ENCODE measurements at places on chromosomes 3 and 15.

- DNase-seq, result no peak
These were observed 96.3 kb upstream of the ALDH1A3 start for GRCh38 chr15:100783291-100783690.

DNA sequence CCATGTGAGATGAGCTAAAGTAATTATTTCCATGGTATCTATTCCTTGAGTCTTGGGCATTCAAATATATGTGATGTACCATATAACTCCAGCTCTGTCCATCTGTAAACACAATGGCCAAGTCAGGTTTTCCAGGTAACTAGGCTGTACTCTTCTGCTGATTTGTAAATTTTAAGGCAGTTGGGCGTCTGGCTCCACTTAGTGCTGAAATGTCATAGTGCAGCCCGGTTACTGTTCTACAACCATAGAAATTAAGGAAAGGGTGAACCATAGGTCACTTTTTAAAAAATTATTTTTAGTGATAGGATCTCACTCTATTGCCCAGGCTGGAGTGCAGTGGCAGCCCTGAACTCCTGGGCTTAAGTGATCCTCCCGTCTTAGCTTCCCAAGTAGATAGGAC is 44.7 kb upstream of the GOLM2 start:
- DNase-seq, result no peak

DNA sequence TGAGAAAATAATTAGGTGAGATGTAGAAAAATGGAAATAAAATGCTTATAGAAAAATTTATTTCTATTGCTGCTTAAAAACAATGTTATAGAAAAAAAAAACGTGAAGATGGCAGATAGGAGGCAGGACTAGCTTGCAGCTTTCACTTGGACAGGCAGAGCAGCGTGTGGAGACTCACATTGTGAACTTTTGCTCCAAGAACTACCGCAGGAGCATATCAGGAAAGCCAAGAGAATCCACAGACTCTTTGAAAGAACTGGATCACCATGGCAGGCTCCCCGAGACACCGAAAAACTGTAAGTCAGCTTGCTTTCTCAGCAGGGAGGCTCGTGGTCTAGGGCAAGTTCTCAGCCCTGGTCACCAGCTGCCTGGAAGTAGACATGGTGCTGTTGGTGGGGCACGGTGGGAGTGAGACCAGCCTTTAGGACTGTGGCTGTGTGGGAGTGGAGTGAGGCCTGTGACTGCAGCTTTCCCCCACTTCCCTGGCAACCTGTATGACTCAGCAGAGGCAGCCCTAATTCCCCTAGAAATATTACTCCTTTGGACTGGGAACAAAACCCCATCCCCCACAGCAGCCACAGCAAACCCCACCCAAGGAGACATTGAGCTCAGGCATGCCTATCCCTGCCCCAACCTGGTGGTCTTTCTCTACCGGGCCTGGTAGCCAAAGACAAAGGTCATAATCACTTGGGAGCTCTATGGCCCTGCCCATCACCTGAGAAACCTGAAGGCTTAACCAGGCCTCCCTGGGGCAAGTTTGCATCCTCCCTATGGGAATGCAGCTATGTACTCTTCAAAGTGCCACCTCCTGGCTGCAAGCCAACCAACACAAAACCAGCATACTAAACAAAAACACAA is 22.8 kb downstream of the STRIT1 start:
- DNase-seq, result no peak

GRCh38 chr3:115084686-115085085 is 62.4 kb downstream of the ZBTB20 start:
- DNase-seq, result no peak

DNA sequence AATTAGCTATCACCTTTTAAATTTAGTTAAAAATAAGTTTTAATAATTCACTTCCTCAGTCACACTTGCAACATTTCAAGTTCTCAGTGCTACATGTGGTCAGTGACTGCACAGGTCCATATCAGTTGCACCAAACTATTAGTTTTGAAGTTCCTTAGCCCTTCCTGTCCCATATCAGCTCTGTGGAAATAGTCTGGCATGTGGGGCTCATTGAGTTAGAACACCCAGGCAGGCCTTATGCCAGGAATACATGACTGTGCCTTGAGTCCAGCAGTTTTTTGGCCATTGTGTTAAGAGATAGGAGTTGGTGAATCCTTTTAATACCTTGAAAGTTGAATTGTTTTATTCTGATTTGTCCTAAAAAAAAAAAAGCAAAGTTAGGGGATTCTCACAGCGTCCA is 153.7 kb upstream of the BFSP2 start:
- DNase-seq, result no peak

GRCh38 chr15:68334661-68335124 is 57.1 kb downstream of the FEM1B start:
- no peak for DNase-seq

DNA sequence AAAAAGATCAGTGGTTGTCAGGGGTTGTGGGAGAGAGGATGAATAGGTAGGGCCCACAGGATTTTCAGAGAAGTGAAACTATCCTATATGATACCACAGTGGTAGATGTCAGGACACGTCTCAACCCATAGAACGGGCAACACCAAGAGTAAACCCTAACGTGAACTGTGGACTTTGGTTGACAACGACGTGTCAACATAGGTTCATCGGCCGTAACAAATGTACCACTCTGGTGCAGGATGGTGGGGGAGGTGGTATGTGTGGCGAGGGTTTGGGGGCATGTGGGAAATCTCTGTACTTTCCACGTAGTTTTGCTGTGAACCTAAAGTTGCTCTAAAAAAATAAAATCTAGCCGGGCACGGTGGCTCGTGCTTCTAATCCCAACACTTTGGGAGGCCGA is 13.0 kb upstream of the PIGZ start:
- DNase-seq, result no peak

DNA sequence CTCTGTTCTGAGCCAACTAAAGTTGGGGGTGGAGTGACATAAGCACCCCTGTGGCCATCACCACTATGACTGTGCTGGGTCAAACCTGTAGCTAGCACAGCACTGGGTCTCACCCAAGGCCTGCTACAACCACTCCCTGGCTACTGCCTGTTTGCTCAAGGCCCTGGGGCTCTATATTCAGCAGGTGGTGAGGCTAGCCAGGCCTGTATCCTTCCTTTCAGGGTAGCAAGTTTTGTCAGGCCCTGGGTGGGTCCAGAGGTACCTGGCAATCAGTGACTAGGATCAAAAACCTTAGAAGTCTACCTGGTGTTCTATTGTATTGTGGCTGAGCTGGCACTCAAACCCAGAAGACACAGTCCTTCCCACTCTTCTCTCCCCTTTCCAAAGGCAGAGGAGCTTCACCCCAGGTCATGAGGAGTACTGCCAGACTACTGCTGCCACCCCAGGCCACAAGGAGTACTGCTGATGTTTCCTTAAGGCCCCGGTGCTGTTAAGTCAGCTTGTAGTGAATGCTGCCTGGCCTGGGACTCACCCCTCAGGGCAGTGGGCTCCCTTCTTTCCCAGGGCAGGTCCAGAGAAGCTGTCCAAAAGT is 170.8 kb downstream of the IGSF11 start:
- DNase-seq, result no peak

GRCh38 chr15:90906181-90906849 is 3.2 kb downstream of the MAN2A2 start:
- DNase-seq, result no peak

DNA sequence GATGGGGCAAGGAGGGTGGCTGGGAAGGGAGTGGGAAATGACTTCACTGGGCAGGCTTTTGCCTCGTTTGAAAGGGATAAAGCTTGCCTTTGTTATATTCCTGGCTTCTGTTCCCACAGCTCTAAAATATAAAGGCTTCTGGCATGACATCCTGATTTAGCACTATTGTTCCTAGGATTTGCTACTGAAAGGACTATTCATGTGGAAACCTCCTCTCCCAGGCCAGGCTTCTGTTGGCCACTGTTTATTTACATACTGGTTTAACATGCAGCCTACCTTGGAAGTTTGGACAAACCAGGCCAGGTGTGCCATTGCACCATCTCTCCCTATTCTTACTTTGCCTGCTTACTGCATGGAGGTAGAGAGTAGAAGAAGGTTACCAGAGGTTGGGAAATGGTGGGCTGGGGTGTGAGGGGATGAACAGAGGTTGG is 2.4 kb upstream of the LMCD1 start:
- DNase-seq, result no peak

DNA sequence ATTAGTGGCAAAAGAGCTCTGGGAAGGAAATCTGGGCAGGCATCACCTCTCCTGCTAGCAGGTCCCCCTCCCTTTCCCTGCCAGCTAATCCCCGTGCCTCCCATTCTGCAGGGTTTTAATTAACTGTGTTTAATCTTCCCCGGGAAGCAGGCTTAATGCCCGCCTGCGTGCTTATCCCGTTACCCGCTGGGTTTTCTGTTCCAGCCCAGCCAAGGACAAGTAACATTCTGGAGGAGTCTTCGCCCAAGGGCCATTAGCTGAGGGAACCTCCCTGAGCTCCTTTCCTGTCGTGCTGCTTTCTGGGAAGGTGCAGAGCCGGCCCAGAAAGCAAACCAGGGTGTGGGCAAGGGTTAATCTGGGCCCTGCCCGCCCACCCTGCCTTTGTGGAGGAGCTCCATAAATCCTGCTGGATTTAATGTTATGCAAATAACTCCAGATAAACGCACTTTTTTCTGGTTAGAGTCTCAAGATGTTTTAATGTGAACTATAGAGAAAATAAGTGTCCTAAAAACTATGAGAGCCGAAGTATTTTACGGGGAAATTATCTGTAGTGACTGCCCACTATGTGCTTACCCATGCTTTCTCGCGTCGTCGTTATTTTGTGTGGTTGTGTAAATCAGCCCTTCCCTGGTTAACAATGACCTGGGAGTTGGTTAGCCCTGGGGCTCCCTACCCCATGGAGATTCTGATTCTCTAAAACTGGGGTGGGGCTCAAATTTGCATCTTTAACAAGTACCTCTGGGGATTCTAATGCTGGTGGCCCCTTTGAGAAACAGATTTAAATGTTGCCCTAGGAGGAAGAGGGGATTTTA is 25.9 kb downstream of the TRIM71 start:
- DNase-seq, result no peak

DNA sequence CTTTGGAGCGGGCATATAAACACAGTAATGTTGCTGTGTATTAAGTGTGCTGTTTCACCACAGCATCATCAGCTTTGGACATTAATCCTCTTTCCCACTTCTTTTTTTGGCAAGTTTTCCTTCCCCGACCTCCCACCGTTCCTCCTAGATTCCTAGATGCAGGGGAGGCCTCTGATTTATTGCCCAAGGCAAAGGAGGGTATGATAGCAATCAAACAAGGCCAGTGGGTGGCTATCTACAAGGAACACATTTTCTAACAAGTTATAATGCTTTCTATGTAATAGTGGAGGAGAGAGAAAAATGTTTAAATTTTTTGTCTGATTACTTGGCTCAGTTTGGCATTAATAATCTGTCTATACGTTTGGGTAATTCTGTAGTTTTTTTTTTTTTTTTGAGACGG is 38.1 kb downstream of the ATG7 start:
- DNase-seq, result no peak

GRCh38 chr3:11539218-11539617 is 104.5 kb downstream of the VGLL4 start:
- DNase-seq, result no peak

DNA sequence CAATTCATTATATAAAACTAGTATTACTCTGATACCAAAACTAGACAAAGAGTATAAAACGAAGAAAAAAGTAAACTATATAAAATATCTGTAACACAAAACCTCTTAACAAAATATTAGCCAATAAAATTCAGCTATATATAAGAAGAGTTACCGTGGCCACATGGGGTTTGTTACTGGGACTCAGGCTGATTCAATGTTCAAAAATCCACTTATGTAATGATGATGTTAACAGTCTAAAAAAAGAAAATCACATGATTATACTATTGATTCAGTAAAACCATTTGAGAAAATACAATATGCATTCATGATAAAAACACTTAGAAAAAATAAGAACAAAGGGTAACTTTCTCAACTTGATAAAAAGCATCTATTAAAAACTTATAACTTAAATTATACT is 18.3 kb downstream of the P2RY1 start:
- no peak for DNase-seq

- DNase-seq, result no peak
These were observed 832 bp downstream of the SLC41A3 start for GRCh38 chr3:126083138-126083445.

DNA sequence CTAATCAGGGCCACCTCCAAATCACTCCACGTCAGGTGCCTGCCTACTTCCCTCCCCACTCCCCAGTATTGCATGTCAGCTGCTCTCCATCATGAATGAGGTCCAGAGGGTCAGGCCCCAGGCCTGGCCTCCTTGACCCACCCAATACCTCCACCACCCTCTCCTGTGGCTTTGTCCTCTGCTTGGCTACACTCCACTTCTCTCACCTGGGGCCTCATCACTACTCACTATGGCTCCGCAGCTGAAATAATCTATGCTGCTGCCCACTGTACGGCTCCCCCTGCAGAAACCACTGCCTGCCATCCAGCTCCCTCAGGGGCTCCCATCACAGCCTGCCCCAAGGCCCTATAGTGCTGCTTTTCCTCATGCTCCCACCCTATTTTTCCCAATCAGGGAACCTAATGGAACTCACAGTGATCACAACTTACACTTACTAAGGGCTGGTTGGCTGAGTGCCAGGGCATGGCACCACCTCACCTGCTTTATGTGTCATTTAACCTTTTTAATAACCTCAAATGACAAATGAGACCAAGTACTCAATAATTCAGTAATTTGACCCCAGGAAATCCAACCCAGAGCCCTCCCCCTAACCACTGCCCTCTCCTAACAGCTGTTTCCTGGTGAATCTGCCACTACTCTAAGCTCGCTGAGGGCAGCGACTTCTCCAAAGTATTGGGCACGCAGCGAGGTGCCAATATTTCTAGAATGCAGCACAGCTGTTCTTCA is 2.3 kb downstream of the GORASP1 start:
- no peak for DNase-seq

DNA sequence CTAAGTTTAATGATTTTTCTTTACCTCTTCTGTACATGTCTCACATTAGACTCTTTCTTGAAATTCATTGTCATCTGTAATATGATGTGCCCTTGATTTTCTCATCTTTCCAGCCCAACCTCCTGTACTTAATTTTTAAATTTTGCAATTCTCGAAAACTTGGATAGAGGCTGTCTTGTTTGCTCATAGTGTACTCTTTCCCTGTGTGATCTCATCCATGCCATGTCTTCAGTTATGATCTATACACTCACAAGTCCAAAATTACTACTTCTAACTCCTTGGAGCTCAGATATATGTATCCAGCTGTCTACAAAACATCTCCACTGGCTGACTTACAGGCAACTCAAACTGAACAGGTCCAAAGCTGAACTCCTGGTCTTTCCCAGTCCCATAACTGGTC is 42.2 kb downstream of the CD200 start:
- DNase-seq, result no peak

DNA sequence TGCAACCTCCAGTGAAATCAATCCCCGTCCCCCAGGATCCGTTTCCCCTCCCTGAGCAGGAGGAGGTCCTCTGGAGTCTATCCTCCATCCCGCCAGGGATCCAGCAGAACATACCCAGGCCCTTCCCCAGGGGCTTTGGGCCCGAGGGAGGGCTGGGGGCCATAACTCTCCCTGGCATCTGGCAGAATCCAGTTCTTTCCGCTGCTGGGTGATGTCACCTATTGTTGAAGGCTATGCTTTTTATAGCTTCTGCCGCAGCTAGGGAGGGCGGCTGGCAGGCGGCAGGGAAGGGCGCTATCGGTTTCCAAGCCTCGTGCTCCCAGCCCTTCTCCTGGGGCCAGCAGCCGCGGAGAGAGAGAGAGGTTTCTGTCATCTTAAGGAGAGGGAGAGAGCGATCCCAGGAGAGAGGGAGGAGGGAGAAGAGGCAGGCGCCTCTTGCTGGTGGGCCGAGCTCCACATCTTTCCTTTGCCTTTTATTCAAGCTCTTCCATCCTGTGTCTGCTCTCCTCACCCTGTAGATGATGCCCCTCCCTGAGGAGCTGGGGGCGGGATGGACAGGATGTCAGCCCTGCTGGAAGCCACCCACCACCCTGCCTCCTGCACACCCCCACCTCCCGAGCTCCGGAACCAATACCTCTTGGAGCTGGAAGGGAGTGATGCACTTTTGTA is 120.1 kb downstream of the ANP32A start:
- DNase-seq, result no peak

Measured in cortex of kidney (tissue), 1 donor.